ENCODE measurements at places on chromosomes 16 and 17. TPM values are rescaled to one million over a fixed set of nuclear protein-coding genes. Genes with fewer than 3 reads are reported as not detected.

The SKAP1 gene
- total RNA-seq = 73.9 TPM

The GGT6 gene
- not detected for total RNA-seq

DNA sequence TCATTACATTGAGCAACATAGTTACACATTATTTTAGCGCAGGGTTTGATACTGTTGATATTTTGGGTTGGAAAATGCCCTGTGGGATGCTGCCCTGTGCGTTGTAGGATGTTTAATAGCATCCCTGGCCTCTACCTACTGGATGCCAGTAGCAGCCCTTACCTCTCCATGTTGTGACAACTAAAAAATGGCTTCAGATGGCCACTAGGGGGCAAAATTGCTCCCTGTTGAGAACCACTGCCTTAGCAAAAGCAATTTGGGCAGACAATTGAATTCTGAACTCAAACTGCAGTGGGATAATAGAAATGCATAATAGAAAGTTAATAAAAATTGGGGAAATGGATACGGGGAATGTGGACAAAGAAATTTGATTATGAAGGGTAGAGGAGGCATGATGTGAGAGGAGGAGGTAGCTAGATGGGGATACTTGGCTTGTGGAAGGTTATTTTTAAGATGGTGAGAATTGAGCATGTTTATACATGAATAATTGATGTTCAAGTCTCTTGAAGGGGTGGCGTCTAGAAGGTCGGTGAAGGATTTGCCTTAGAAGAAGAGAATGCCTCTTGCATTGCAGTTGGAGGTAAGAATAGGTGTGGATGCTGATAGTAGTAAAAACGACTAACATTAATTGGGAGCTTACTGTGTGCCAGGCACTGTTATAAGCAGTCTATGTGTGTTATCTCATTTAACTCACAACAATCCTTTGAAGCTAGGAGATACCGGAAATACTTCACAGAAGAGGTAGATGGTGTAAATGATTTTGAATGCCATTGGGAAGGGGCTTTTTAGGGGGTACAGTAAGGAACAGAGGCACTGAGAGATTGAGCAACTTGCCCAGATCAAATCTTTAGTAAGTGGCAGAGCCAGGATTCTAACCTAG, 19.0 kb downstream of the HEATR9 start:
- peak overlapping the region; percentile 40 for H3K27ac ChIP-seq
- DNase-seq = peak; percentile 73
- no peaks in the 10 kb centered on the region for H3K27me3 ChIP-seq

- H3K27me3 ChIP-seq = peaks cover 43% of the 10 kb centered on the region
- DNase-seq = no peak
- peaks cover 41% of the 10 kb centered on the region for H3K4me1 ChIP-seq
- H3K4me3 ChIP-seq = peak overlapping the region; percentile 92
- peaks cover 4% of the 10 kb centered on the region for H3K36me3 ChIP-seq
- no peak overlapping the region for H3K27ac ChIP-seq
Measured at GRCh38 chr17:14298947-14299279, 2.0 kb upstream of the HS3ST3B1 start.

GRCh38 chr16:53770641-53771040, 66.7 kb downstream of the FTO start:
- DNase-seq = no peak
- H3K4me3 ChIP-seq = no peak overlapping the region
- H3K4me1 ChIP-seq = peaks cover 28% of the 10 kb centered on the region
- H3K36me3 ChIP-seq = no peaks in the 10 kb centered on the region
- no peak overlapping the region for H3K27ac ChIP-seq
